GM10248 (cell line): ENCODE measurements at places on chromosomes 7 and 10.

- DNase-seq, result no peak
Observed at GRCh38 chr10:66639371-66639770, 286.5 kb upstream of the LRRTM3 start.

DNA sequence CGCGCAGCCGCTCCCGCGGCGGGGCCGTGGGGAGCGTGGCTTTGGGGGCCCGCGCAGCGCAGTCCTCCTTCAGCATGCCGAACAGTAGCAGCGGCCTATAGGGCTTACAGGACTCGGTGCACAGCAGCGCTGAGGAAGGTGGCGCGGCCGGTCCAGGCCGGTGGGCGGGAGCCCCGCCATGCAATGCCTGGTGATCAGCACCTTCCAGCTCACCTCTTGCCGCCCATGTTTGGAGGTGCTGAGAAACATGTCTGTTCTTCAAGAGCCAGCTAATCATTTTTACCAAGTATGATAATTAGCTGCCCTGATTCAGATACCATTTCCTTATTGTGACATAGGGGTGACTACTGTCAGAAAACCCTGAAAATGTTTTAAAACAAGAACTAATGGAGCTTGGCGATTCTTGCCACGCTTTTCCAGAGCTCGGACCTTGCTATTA, 33.5 kb upstream of the SFTPD start:
- no peak for DNase-seq

- no peak for DNase-seq
Observed at GRCh38 chr10:69480068-69480412, 28.8 kb downstream of the TSPAN15 start.

- DNase-seq, result no peak
Observed at GRCh38 chr7:154837622-154838021, 165.3 kb downstream of the PAXIP1 start.

DNA sequence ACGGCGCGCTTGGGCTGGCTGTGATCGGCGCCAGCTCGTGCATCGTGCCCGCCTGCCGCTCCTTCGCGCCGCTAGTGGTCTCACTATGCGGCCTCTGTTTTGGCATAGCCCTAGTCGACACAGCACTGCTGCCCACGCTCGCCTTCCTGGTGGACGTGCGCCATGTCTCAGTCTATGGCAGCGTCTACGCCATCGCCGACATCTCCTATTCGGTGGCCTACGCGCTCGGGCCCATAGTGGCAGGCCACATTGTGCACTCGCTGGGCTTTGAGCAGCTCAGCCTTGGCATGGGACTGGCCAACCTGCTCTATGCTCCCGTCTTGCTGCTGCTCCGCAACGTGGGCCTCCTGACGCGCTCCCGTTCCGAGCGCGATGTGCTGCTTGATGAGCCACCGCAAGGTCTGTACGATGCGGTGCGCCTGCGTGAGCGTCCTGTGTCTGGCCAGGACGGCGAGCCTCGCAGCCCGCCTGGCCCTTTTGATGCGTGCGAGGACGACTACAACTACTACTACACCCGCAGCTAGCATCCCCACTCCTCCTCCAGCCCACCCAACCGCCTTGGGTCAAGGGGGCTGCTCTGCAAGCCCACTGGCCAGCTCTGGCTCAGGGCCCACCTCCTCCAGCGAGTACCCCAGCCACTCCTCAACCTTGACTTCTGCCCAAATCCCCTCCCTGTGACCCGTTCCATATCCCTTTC, 1.9 kb downstream of the SLC18A3 start:
- DNase-seq, result no peak

DNA sequence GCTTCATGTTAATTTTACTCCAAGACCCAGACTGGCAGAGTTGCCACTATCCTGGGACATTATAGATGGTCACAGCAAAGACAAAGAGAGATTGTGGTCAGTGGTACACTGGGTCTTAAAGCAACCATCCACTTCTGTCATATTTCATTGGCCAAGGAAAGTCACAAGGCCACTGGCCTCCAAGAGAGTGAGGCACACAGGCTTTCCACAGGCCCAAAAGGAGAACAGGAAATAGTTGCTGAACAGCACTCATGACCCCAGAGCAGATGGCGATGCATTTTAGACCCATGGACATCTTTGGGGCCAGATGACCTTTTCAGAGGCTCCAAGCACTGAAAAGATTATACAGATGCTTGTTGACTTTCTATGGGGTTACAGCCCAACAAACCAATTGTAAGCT, 97.4 kb downstream of the ARID5B start:
- no peak for DNase-seq
